Naive thymus-derived CD8-positive, alpha-beta T cell (primary cell): ENCODE measurements at places on chromosomes 5 and 9.

DNA sequence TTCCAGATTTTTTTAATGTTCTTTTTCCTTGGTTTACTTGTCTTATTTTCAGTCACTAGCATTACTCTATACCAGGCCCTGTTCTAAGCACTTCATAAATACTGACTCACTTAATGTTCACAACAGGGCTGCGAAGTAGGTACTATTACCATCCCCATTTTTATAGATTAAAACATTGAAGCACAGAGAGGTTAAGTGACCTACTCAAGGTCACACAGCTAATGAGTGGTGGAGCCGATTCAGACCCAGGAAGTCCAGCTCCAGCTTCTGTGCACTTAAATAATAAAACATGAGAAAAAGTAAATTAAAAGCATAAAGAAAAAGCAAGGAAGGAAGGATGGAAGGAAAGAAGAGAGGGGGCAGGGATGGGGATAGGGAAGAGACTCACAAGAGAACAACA lies 45.3 kb upstream of the DNAH5 start:
- no peak for DNase-seq

DNA sequence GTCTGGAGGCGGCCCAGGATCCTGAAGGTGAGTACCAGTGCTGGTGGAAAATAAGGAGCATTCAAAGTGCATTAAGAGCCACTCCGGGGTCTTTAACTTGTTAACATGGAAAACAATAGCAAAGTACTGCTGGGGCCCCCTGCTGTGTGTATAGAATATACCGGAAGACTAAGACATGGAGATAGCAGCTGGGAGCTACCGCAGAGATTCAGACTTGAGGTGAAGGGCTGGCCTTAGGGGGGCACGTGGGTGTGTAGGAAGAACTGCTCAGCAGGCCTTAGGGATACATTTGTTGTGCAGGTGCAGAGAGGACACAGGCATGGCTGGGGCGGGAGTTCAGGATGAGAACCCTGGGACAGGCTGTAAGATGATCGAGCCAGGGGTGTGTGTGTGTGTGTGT lies 1.2 kb upstream of the DMRT1 start:
- no peak for DNase-seq

GRCh38 chr9:87787735-87788134 lies 61.8 kb downstream of the CTSL start:
- no peak for DNase-seq

GRCh38 chr9:111029260-111029659 lies 9.0 kb downstream of the LPAR1 start:
- DNase-seq, result no peak

- no peak for DNase-seq
Measured at GRCh38 chr9:99029083-99029645, 75.7 kb upstream of the TGFBR1 start.

DNA sequence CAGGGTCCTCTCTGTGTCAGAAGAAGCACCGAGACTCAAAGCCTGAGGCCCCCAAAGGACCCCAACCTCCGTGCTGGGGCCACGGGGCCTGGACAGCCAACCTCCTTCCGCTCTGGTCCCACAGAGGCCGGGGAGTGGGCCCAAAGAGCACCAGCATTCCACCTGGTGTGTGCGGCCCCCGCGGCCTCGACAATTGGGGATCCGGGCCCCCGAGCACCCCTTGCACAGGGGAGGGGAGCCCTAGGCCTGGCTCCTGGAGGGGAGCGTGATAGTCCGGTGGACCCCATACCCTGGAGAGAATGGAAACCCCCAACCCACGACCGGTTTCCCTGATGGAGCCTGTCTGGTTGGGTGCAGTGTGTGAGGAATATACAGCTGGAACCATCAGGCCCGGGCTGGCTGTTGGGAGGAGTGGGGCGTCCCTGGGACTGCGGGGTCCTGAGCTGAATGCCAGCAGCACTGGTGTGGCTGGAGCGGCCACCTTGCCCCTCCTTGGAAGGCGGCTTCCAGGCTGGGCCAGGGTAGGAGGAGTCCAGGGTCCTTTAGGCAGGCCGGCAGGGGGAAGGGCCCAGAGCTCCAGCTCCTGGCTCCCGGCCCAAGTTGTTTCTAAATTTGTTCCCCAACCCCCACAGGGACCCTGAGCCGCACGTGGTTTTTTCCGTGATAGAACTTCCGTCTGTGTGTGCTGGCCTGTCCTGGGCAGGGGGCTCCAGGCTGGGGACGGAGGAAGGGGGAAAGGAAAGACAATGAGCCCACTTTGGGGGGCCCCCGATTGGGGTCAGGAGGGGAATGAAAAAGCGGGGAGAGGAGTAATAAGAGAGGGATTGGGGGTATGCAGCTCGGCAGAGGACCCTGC lies 825 bp upstream of the TOR4A start:
- no peak for DNase-seq

DNA sequence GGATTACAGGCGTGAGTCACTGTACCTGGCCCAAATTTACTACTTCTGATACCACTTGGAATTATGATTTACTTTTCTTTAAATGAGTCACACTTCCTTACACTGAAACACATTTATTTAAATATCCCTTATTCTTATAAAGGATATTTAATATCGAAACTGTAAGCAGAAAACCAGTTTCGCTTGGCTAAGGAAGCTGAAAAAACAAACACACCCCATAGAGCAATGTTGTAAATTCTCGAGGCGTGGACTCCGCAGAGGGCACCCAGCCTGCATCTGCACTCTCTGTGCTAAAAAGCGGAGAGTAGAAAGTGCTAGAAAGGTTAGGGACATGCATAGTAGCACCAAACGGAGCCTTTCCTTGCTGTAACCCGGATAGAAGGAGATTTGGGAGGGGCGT lies 86.5 kb downstream of the HMCN2 start:
- DNase-seq, result no peak

GRCh38 chr5:180331647-180331950 lies 21.5 kb downstream of the GFPT2 start:
- no peak for DNase-seq

DNA sequence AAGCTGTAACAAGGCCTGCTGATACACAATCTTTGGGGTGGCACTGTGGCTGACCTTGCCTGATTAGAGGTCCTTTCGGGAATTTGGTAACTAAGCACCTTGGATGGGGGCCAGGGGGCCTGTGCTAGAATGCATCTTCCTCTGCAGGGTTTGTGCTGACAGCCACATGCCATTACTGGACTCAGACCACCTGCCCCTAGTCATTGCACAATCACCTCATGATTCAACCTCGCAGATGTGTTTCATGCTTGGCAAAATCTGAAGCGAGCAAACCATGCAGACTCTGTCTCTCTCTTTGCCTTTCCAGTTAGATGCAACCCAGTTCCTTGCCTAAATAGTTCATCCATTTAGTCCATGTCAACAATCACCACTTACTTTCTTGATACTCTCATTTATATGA lies 96.5 kb upstream of the ERCC6L2 start:
- DNase-seq, result no peak
